ENCODE measurements at places on chromosomes 2 and 18.

- DNase-seq: no peak
These were observed 114.5 kb downstream of the MEMO1 start for GRCh38 chr2:31896293-31896692.

DNA sequence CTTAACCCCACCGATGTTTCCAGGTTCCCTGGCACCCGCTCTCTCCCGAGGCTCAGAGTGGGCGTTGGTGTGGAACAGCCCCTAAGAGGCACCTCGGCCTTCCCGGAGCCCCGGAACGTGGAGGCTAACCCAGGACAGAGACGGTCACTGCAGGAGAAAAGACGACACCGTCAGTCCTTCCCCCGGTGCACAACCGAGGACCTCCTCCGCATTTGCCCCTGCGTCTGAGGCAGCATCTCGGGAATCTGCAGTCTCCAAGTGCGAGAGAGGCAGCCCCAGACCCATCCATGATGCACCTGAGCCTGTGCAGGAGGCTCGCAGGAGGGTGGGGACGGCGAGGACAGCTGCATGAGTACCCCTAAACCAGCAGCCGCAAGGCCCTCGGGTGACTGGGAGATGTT, 204.9 kb upstream of the SALL3 start:
- no peak for DNase-seq

DNA sequence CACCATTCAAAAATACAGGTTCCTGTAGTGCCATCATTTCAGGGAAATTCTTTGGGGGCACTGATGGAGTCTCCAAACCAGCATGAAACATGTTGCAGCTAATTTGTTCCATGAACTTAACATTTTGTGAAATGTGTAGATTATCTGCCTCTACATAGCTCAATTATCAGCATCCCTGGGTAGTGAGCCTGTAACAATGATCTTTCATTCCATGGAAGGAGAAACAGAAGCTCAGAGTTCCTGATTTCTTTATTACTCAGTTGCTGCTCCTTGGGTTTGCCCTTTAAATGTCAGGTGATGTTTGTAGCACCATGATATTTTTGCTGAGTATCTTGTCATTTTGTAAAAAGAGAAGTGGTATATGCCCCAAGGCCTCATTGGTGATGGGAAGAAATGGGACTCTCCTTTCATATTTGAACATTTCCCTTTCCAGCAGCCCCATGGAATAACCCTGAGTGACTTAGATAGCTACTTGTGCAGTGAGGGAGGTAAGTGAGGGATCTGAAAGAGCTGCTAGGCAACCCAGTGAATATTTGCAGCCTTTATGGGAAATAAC, 146.9 kb downstream of the CERS6 start:
- DNase-seq: no peak

DNA sequence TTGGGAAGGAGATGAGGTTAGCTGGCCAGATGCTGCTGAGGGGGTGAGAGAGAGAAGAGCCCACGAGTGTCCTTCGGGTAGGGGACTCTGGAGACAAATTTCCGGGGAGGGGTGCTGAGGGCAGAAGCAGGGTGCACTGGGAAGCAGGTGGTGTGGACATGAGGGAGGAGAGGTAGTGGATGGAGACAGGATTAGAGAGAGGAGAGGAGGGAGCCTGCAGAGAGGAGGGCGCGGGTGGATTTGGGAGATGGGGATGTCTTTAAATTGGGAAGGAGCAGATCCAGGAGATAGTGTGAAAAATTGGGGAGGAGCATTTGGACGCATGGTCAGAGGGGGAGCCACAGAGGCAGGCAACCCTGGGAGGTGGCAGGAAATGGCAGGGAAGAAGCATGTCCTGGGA, 154.7 kb downstream of the DYSF start:
- DNase-seq: no peak

- no peak for DNase-seq
These were observed 154.1 kb upstream of the ZSWIM2 start for GRCh38 chr2:187003038-187003554.

GRCh38 chr2:217866457-217866856, 136.3 kb downstream of the TNS1 start:
- no peak for DNase-seq

- DNase-seq: no peak
These were observed 35.5 kb upstream of the BMP10 start for GRCh38 chr2:68906716-68907115.

- no peak for DNase-seq
These were observed 166.2 kb downstream of the ATAD2B start for GRCh38 chr2:23760736-23761135.

DNA sequence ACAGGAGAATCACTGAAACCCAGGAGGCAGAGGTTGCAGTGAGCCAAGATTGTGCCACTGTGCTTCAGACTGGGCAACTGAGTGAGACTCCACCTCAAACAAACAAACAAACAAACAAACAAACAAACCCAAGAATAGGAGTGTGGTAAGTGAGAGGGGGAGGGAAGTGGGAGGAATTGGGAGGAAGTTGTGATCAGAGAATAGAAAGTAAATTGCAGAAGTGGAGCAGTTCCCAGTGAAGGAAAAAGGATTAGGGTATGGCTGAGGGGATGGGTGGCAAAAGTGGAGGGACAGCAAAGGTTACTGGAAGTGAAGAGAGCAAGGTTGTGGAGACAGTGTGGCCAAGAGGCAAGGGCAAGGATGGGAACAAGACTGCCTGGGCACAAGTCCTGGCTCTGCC, 41.1 kb upstream of the C1GALT1C1L start:
- DNase-seq: no peak

DNA sequence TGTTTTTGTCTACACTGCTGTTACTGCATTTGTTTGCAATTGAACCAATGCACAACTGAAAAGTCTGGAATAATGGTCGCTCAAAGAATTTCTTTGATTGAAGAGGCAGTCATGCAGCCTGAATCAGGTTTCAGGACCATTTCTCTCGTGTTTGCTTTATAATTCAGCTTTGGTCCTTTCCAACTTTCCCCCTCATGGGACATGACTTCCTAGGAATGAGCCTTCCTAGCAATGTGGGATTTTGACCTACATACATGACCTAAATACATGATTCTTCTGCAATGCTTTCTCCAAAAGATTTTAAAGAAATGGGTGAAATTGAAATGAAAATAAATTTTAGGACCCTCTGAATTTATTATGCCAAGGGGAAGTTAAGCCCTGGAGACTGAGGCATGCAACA, 197.4 kb downstream of the MREG start:
- no peak for DNase-seq

GRCh38 chr2:217937446-217937845, 65.3 kb downstream of the TNS1 start:
- no peak for DNase-seq

DNA sequence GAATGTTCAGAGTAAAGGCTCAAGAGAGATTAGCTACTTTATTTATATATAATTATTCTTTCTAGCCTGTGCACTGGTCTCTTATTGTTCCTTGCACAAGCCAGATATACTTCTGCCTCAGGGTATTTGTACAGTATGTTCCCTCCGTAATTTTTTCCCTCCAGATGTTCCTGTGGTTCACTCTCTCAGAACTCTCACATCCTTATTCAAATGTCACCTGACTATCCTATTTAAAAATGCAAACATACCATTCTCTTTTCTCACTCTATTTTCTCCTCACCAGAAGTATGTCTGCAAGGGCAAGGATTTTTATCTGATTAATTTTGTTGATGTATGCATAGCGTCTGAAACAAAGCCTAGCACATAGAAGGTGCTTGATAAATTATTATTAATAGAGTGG, 64.0 kb upstream of the CERS6 start:
- DNase-seq: no peak

GRCh38 chr18:57364460-57364859, 12.1 kb downstream of the ST8SIA3 start:
- DNase-seq: no peak

DNA sequence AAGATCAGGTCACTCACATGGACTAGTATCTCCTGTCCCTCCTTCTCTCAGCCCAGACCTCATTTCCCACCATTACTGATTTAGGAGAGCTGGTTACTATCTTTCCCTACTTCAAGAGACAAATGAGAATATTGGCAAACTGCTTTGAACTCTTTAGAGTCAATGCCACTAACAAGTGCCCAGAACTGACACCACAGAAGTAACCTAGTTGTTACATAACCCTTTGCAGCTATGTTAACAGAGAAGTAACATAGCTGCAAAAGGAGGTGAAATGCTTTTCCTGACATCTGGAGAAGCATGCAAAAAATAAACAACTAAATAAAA, 30.0 kb downstream of the TGFA start:
- DNase-seq: no peak

GRCh38 chr2:24708537-24709152, 84.5 kb downstream of the PTRHD1 start:
- DNase-seq: no peak

DNA sequence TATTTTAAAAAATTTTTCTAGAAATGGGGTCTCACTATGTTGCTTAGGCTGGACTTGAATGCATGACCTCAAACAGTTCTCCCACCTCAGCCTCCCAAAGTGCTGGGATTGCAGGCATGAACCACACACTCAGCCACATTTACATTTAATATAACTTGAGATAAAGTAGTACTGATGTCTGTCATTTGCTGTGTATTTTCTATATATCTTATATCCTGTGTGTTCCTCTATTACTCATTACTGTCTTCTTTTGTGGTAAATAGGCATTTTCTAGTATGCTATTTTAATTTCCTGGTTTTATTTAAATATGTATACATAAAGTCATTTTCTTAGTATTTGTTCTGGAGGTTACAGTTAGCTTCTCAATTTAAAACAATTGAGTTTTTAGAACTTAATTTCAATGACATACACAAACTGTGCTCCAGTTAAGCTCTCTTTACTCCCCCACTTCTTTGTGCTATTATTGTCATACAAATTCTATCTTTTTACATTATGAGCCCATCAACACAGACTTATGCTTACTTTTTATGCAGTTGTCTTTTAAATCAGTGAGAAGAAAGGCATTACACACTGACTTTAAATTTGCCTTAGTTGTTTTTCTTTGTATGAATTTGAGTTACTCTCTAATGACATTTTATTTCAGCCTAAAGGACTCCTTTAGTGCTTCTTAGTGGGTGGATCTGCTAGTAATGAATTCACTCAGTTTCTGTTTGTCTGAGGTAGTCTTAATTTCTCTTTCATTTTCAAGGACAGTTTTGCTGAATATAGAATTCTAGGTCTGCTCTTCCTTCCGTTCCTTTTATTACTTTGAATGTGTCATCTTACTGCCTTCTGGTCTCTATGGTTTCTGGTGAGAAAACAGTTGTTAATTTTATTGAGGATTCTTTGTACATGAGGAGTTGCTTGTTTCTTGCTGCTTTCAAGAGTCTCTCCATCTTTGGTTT, 6.2 kb upstream of the INPP4A start:
- DNase-seq: no peak

DNA sequence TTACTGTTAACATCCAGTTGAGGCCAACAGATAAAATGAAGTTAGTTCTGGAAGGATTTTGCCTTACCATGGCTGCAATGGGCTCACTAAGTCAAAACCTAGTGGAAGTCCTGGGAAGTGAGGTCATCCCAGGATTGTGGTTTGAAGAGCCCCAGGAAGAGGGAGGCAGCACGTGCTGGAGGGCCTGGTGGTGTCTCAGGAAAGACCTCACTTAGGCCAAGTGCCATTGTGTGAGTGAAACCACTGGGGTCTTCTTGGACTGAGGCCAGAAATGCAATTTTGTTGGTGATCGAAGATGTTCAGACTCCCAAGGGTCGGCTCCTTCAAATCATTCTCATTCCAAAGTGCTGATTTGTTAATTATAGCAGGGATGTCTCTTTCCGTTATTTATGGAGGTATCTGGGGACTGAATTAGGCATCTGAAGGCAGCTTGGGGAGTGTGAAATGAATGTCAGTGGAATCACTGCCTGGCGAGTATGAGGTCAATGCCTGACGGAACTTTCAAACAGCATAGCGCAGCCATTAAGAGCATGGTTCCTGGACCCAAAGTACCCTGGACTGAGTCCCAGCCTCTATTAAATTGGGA, 60.0 kb downstream of the IL1R2 start:
- DNase-seq: no peak

DNA sequence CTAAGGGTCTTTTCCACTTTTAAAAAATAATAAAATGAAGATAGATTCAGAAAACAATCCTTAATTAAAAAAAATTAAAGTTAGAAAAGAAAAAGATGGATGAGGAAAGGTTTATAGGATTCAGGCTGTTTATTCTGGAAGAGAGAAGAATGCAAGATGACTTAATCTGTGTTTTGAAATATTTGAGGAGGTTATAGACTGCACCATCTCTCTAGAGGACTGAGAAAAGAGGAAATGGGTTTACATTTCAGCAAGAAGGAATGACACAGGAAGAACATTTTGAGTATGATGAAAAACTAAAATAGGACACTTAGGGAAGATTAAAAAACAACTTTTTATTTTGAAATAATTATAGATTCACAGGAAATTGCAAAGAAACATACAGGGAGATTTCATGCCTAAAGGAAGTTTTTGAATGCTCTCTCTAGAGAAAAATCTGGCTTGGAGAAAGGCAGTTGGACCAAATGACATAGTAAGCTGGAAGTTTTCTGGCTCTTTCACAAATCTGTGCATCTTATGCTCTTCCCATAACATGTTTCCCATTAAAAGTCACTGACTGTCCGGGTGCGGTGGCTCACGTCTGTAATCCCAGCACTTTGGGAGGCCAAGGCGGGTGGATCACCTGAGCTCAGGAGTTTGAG, 75.0 kb downstream of the CERS6 start:
- DNase-seq: no peak

GRCh38 chr2:44116319-44116718, 52.4 kb upstream of the PPM1B start:
- no peak for DNase-seq

- DNase-seq: no peak
These were observed 4.7 kb upstream of the MAP4K4 start for GRCh38 chr2:101692766-101693165.

- DNase-seq: no peak
These were observed 26.3 kb downstream of the TMEM163 start for GRCh38 chr2:134692499-134692898.

- no peak for DNase-seq
These were observed 4.9 kb downstream of the RTP5 start for GRCh38 chr2:241874277-241874925.

GRCh38 chr2:25743132-25743830, 69.9 kb upstream of the DTNB start:
- DNase-seq: no peak

GRCh38 chr2:53901192-53901591, 41.4 kb upstream of the GPR75 start:
- DNase-seq: no peak

DNA sequence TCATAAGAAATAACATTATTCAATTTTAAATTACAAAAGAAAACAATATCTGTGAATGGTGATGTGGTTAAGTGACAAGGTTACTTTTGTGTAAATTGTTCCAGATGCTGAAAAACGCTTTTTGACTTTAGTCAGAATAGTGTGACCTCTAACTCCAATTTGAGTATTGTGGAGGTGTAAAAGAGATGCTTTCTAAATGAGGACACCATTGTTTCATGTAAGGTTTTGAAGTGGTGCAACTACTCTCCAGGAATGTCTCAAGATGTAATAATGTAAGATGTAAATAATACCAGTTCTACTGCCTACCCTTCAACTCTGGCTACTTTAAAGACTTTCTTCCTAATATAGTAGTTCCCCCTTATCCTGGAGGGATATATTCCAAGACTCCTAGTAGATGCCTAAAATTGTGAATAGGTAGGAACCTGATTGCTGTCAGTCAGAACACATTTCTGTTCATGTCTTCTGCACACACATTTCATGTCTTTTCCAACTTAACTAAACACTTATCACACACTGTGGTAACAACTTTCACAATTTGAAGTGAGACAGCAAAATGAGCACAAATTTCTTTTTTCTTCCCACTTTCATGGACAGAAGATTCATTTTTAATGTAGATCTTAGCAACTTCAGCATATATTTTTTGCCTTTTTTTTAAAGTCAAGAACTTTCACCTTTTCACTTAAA, 39.1 kb upstream of the PPP1R1C start:
- DNase-seq: no peak
